ENCODE measurements at places on chromosomes 6 and 20.
A peak's percentile ranks its signal among the peaks of the same experiment; 100 is the strongest.

- DNase-seq, result no peak
Observed at GRCh38 chr6:109794201-109794923, 103.3 kb downstream of the FIG4 start.

GRCh38 chr20:51529081-51529681 lies 13.3 kb downstream of the NFATC2 start:
- no peak for DNase-seq

DNA sequence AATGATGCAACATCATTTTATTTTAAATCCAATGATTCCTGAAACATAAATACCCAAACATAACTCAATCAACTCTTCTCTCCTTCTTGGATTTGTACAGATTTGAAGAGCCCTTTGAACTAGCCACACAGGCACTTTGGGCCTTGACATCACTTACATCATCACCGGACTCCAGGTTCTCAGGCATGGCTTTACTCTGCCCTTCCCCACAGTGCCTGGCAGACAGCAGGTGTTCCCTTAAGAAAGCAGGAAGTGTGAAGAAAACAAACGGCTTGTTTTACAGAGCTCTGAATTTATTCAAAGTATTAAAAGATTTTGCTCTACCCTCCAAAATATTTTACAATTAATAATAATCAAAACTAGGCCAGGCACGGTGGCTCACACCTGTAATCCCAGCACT lies 54.8 kb upstream of the GCM1 start:
- DNase-seq, result no peak

DNA sequence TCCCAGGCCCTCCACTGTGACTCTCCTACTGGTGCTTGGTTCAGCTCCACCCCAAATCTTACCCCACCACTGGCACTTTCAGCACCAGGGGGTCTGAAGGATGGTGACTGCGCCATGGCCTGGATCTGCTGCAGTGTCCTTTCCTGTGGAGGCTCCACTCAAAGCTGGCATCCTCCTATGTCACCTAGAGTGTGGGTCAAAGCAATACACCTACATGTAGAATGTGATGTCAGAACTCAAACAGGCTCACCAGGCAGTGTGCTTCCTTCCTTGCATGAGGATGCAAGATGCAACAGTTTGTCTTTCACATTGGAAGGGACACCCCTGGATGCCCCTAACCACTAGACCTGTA lies 32.8 kb upstream of the MICB start:
- no peak for DNase-seq

DNA sequence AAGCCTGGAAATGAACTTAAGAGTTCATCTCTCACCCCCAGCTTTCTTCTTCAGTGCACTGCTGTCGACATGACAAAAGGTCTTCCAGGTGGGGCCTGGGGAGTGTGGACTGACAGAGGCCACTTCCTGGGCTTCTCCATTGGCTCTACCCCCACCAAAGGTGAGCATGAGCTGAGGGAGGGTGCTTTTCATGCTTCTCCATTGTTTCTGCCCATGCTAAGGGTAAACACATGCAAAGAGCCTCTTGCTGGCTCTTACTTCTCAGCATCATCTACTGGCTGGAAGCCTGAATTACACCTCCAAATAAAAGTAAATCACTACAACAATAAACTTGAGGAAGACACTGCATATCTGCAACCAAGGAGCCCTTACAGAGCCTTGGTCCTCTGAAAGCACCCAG lies 227.2 kb downstream of the EPM2A start:
- DNase-seq, result no peak

- no peak for DNase-seq
Observed at GRCh38 chr20:602111-602970, 7.8 kb downstream of the TCF15 start.

DNA sequence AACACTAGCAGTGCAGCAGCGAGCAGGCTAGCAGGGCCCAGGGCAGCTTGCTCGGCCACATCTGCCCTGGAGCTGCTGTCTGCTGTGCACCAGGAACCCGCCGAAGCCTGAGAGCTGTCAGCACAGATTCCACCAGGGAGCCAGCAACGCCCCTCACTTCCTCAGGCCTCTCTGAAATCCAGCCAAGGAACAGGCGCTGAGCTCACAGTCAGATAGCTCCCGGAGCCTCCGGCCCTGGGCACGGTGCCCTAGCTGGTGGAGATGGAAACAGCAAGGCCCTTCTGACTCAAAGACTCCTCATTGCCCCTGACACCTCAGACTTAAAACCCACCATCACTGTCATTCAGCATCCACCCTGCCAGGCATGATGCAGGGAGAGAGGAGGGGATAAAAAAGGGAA lies 839.4 kb downstream of the MAFB start:
- no peak for DNase-seq

DNA sequence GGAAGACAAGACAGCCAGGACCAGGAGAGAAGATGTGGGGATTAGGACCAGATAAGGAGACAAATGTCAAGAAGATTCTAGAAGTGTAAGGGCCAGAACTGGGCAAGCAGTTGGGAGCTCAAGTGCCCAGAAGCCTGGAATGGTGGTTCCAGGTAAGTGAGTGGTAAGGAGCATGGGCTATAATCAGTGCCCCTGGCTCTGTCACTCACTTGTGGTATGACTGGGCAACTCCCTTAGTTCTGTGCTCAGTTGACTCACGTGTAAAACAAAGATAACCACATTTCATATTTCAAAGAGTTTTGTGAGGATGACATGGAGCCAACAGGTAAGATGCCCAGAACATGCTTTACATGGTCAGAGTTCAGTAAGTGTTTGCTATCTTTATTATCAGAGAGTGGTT lies 11.2 kb downstream of the CCDC167 start:
- DNase-seq, result no peak

DNA sequence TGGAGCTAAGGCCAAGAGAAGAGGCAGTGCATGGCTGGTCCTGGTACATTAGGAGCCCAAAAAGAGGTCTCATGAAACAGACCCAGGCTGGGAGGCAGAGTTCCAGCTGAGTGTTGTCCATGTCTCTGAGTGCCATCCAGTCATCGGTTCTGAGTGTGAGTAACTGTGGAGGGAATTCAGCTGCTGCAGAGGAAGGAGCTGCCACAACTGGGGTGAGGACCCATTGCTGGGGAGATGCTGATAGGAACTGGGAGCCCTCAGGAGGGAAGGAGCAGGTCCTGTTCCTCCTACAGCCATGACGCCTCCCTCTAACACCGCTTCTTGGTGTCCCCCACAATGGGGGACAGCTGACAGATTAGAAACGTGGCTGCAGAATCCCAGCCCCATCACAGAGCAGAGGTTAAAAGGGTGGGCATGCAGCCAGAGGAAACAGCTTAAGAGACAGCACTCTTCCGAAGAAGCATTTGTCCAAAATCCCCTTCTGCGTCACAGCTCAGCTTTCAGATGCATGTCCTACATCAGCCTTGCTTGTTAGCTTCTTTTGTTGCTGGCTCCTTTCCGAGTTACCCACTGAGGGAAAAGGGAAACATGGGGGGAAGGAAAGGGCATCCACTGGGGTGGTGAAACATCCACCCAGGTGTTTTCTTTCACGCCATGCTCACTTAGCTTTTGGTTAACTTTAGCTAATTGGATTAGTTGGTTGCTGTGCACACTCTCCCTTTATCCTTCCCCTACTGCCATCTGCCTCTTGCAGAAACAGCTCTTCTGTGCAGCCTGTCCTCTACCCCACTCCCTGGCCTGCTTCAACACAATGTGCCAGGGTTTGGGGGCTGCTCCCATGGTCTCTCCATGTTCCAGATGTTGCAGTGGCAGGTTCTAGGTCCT lies 239.2 kb downstream of the SYNDIG1 start:
- no peak for DNase-seq

DNA sequence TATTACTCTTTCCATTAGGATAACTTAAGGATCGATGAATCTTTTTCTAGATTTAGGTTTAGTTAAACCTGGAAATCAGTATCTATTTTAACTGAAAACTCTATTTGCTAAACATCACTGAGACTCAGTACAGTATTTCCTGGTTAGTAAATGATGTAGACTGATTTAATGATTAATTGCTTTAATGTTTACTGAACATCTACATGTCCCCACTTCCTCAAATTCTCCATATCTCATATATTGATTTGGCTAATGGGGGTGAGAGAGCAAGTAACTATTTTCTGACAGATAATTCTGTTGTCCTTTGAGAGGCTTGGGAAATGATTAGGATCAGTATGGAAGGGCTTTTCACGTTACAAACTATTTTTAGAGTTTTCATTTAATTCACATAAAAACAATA lies 10.3 kb downstream of the MKKS start:
- DNase-seq, result no peak

DNA sequence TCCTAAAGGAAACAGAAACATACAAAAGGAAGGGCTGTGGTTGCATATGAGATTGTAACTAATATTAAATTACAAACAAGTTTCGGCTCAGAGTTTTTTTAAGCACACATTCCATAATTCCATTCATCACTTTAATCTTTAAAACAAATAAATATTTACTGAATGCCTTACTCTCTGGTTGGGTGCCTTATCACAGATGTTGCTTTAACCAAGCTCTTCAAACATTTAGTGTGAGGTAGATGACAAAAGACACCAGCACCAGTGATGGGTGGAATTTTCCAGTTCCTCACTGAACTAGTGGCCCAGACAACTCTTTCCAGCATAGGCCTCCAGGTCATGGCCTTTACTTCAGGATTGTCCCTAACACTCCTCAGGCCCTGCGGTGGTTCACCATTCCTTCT lies 58.7 kb downstream of the ARHGAP18 start:
- no peak for DNase-seq

GRCh38 chr6:43107344-43108062 lies 31.4 kb downstream of the PTK7 start:
- no peak for DNase-seq

DNA sequence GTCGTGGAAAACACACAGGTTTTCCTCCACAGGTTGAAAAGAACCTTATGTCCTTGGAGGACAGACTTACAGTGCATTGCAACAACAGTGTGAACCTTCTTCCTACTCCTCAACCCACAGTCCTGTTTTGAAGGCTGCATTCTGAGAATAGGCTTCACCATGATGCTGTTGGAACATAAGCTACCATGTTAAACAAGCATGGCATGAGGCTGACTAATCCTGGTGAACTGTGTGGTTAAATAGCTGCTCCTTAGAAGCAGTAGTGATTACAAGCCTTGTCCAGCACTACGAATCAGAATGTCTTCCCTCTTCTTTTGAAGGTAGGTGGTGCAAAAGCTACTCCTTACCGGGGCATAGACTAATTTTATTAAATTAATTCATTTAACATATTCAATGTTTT lies 368.5 kb upstream of the EPHA7 start:
- DNase-seq, result no peak

DNA sequence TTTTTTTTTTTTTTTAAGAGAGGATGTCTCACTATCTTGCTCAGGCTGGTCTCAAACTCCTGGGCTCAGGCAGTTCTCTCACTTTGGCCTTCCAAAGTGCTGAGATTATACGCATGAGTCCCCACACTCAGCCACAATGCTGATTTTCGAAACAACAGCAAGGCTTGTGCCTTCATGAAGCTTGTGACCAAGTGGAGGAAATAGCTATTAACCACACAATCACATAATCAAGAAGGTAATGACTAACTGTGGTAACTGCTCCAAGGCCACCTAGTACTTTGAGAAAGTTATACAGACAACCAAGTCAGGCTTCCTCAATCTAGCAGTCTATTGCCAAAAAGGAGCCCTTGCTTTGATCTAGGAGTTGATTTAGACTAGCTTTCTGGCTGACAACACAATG lies 46.3 kb downstream of the SOD2 start:
- no peak for DNase-seq

- no peak for DNase-seq
Observed at GRCh38 chr20:11797156-11797555, 120.5 kb upstream of the BTBD3 start.

DNA sequence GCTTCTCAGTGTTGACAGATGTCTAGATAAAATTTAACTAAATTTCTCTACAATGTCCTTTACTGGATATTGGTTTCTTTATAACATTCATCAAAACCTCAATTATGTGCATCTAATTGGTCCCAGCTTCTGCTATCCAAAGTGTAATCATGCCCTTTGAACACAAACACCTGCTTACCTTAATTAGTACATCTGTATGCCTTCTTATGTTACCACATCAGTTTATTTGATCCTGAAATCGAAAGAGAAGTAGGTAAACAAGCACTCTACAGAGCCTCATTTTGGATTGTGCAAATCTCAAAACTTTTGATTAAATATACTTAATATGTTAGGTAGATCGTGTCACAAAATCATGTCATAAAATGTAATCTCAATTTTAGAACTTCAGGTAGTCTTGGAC lies 36.5 kb downstream of the TAB2 start:
- no peak for DNase-seq

DNA sequence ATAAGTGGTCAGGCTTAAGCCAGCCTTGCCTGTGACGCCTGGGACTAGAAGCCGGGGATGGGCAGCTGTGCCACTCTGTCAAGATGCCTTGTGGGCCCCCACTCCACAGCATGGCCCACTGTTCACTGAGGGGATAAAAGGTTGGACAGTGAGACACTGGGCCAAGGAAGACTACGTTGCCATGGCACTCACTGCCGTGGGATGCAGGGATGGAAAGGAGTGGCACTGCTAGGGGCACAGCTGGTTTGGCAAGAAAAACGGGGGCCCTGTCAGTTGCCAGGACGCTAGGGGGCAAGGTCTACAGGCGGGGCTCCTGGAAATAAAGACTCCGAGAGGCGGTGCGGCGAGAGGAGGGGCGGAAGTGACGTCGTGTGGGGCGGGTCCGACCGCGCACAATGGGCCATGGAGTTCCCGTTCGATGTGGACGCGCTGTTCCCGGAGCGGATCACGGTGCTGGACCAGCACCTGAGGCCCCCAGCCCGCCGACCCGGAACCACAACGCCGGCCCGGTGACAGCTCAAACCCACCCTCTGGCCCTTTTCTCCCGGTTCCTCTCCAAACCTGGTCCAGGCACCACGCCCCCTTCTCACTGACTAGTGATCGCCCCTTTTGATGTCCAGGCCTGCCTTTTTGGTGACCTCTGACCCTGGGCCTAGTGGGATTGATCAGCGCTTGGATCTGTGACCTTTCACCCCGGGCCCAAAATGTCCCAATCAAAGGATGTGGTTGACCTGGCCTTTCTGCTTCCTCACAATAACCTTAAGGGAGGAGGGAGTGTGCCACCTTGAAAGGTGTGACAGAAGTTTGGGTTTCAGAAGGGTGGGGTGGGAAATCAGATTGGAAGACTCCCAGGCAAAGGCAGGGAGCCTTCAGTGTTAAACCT lies at the start of gene ATAT1:
TSS of gene ATAT1 (plus strand) at position 391 of the 883 bp plus-strand sequence.
- peak; percentile 19 for DNase-seq

All from esophagus squamous epithelium (tissue), 5 donors.